ENCODE measurements at places on chromosomes 3 and 15.

- DNase-seq, result no peak
These were observed 216.1 kb upstream of the SUCLG2 start for GRCh38 chr3:67870477-67870876.

DNA sequence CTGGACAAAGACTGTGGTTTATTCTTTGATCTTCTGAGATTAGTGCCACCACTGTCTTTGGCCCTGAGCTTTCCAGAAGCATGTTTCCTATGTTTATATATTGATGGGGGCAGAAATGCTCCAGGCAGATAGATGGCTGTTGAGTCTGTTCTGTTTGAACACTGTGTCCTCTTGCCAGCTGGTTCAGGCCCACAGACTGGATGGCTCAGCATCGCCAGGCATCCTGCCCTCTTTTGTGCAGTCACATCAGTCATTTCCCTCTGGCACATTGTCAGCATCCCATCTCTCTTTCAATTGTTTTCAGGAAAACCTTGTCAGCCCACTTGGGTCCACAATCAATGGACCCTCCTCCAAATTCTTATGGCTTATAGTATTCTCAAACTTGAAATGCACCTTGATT, 141.2 kb downstream of the NEK11 start:
- DNase-seq, result no peak

GRCh38 chr3:49006408-49007067, 653 bp upstream of the WDR6 start:
- DNase-seq, result no peak

DNA sequence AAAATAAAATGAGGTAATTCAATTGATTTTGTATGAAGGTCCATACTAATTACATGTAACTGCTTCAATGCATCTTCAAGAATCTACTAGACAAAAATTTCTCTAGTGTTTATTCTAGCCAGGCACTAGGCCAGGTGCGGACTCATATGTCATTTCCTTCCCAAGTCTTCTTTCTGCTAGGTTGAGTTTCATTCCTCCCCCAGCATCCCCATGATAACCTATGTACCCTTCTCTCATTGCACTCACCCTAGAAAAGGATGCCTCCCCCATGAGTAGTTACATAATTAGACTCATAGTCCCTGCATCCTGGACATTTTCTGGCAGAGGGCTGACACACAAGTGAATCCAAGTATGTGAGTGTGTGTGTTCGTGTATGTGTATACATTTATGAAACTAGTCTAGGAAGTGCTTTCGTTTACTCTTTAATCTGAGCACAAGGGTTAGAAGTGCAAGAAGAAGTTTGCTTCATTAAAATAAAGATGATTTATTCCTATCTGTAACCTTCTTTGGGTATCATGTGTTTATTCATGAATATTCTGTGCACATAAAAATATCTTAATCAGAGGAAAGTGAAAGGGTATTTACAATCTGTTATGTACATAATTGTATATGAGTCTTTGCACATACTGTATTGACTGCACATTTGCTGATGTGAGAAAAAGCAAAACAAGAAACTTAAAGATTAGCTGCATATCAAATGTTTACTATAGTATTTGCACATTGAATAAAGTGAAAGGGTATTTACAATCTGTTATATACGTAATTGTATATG, 585.6 kb upstream of the ZNF717 start:
- no peak for DNase-seq

DNA sequence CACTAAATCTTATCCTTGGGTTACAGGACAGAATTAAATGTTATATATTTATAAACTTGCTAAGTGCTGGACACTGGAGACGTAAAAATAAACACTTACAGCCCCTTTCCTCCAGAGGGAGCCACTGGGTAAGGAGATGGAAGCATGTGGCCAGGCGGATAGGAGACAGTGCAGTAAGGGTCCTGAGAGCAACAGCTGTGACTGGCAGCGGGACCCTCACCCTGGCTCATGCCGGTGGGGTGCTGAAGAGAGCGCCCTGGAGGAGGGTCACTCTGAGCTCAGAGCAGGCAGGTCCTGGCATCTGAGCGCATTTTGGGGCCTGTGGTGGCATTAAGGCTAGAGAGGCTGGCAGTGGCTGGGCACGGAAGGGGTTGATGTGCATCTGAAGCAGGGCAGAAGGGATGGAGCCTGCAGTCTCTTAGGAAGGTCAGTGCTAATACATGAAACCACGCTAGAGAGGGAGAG, 16.0 kb downstream of the SEC61A1 start:
- DNase-seq, result peak; percentile 47

DNA sequence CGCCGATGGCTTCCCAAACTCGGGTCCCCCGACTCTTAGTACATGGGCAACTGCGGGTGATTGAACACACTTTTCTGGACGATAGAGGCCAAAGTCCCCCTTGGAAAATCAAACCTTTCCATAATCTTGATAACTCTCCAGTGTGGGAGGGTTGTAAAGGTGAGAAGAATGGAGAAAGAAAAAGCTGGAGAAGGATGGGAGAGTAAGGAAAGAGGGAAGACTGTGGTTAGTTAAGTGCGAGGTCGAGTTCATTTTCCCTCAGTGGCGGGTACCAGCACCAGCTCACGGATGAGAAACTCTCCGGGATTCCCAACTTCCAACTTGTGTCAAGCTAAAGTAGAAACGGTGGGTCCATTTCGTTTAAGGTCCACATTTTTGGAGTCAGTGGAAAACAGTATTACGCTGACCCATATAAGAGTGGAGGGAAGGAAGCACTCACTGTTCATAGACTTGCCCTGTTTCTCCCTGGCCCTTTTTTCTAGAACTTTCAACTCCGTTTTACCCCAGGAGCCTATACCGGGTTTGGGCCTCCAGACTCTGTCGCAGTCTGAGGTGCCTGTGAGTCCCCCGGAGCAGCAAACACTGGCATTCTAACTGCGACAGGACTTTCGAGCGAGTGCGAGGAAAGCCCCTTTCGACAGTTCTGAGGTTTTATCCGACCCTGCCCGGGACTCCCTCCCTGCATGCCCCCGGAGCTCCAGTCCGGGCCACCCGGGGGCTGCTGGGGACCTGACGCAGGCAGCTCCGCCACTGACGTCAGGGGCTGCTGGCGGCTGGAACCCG, 14.8 kb downstream of the ZIC1 start:
- DNase-seq, result no peak

DNA sequence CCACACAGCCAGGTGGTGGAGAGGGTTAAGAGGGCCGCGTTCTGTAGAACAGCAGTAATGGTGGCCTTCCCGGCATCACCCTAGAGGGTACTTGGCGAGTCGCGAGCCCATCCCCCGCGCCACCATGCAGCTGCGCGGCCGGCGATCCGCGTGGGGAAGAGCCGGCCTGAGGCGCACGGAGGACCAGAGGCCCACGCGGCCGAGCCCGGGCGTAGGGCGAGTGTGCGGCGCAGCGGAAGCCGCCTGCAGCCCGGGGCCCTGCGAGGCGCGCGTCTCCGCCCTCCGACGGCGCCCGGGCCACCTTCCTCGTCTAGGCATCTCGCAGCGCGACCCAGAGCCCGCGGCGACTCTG, 423 bp downstream of the TKT start:
- no peak for DNase-seq

DNA sequence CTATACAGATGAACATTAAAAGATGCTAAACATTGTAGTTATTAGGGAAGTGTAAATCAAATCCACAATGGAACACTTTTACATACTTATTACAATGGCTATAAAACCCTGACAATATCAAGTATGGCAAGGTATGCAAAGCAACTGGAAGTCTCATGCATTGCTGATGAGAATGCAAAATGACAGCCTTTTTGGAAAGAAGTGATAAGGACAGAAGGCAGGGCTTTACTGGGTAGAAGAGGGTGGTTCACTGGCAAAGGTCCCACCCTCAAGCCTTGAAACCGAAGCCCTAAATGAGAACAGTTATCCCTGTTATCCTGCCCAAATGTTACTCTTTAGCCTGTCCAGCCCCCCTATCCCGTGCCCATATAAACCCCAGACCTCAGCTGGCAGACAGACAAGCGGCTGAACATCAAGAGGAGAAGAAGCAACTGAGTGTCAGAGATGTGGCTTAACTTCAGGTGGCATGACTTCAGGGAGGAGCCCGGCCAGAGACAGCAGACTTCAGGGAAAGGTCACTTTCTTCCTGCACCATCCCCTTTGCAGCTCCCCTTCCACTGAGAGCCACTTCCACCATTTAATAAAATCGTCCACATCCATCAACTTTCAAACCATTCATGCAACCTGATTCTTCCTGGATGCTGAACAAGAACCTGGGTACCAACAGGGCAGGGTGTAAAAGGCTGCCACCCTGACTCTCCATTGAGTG, 732 bp upstream of the GCSAM start:
- DNase-seq, result no peak

DNA sequence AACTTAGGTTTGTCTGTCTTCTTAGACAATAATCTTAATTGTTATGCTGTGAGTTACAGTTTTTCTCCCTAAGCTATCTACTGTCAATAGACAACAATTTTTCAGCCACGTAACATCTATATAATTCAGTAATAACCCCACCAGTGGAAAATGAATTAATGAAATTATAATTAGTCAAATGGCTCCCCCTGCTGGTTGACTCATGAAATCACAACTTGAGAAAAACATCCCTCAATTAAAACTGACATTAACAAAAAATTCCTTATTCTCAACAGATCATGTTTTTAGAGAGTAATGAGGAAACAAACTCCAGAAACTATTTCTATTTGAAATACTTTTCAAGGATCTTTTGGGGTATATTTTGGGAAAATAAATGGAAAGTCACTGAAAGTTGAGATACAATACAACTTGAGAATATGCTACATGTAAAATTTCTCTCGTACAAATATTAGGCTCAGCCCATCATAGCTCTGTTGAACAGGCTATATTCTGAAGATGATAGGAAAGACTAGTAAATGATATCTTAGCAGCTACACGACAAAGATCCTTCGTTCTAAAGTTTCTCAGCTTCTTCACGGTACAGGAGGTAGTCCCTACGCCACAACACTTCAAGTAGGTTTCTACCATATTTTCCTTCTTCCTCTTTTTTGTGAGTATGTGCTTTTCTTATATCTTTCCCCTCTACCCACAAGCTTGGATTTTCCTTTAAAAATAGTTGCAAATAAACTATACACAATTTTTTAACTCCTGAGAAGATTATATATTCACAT, 20.7 kb downstream of the PPP1R2 start:
- peak; percentile 66 for DNase-seq

- DNase-seq, result no peak
These were observed 210.6 kb upstream of the UMPS start for GRCh38 chr3:124519591-124520194.

DNA sequence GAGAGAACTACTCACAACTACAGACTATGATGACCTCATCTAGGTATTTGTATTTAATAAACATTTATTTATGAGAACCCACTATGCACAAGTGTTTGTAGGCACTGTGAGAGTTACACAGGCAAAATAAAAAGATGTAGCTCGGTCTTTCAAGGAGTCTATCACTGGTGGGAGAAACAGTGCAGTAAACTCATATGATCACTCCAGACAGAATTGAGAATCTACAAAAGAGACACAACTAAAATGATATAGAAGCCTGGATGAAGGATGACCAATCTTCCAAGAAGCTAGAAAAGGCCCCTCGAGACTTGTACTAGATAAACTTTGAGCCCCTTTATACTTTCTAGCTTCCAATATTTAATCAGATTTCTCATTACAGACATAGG, 70.2 kb upstream of the ZBTB20 start:
- no peak for DNase-seq

- DNase-seq, result no peak
These were observed at the start of gene CIDEC for GRCh38 chr3:9879830-9880549. Gene CIDEC, minus strand, starts transcription at chr3:9880253. Its CDS starts 1,767 bp downstream, at chr3:9878486.

DNA sequence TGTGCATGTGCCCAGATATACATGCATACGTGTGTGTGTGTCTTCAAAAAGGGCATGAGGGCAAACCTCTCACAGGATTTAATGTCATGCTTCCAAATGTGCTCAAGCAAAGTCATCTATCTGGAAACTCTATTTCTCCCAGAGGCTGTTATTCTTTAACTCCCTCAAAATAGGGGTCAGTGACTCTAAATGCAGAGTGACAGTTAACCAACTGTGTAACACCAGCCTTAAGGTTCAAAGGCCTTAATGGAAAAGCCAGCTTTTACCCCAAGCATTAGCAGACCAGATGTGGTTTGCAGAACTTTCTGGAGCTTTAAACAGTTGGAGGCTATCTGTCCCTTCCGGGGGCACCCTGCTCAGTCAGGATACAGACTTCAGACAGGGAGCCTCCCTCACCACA, 70.4 kb upstream of the SLC7A14 start:
- no peak for DNase-seq

GRCh38 chr3:10561946-10562560, 56.7 kb upstream of the ATP2B2 start:
- DNase-seq, result no peak

- peak; percentile 40 for DNase-seq
These were observed at the start of gene APBA2 for GRCh38 chr15:28885630-28886430. Gene APBA2, plus strand, starts transcription at chr15:28885974. Its CDS starts 167,911 bp downstream, at chr15:29053885.

DNA sequence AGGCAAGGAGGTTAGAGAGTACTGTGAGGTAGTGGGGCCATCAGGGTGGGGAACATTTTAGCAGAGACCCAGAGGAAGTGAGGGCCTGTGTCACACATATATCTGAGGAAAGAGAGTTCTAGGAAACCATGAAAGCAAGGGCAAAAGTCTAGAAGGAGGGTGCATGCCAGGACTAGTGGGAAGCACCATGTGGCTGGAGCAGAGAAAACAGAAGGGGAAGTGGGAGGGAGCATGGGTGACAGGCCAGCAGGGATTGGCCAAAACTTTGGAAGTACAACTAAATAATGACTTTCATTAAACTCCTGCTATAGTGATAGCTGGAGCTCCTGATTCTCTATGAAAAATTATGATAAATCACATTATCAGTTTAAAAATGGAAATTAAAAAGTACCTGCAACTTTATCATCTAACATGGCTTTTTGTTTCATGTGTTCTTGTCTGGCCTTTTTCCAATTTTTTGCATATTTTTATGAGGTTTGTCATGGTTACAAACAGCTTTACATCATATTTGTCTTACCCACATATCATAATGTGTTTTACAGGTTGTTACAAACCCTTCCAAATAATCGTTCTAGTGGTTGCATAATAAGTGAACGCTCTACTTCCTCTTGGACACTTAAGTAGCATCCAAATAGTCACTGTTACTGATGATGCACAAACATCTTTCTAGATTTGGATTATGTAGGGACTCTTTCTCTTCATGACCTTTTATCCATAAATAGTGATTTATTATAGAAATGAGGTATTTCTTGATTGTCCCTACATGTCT, 168.3 kb downstream of the NEK10 start:
- no peak for DNase-seq

GRCh38 chr3:26438981-26439884, 183.3 kb upstream of the LRRC3B start:
- no peak for DNase-seq

DNA sequence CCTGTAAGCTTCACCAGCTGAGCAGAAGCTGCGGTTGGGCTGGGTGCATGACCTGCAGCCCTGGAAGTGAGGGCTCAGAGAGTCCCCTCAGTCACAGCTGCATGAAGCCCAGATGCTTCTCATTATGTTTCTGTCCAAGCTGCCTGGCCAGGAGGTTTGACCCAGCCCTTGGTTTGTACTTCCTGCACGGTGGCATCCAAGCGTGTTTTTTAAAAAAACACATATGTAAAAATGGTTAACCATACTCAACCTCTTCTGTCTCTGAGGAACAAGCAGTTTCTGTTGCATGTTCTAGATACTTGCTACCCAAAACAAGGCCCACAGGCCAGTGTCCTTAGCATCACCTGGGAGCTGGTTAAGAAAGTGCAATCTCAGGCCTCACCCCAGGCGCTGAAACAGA, 76.0 kb upstream of the ATP10A start:
- DNase-seq, result no peak
